T-helper 2 cell (primary cell): ENCODE measurements at places on chromosomes 3 and 15.

GRCh38 chr3:9194509-9195184 is 54.8 kb downstream of the SRGAP3 start:
- no peak for DNase-seq

DNA sequence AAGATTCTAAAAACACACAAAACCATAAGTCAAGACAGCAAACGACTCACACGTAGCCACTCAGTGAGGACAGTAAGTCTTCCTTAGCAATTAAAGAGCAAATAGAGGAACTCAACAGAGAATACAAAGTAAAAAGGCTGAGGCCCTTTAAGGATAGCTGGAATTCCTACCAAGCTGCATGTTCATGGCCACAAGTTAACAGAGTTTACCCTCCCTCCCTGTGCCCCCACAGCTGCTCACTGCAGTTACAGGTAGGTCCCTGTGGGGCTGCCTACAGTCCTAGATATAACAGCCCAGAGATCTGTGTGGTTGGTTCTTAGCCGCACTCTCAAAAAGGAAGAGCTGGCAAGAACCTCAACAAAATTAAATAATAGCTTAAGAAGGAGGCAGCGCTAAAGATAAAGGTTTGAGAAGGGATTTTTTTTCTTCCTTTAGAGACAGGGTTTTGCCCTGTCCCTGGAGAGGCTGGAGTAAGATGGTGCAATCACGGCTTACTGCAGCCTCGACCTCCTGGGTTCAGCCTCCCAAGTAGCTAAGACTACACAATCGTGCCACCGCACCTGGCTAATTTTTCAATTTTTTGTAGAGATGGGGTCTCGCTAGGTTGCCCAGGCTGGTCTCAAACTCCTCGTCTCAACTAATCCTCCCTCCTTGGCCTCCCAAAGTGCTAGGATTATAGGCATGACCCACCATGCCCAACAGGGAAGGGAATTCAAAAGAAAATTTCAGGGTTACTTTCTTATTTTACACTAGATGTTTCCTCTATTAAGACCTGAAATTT is 19.3 kb downstream of the SFMBT1 start:
- DNase-seq = no peak

DNA sequence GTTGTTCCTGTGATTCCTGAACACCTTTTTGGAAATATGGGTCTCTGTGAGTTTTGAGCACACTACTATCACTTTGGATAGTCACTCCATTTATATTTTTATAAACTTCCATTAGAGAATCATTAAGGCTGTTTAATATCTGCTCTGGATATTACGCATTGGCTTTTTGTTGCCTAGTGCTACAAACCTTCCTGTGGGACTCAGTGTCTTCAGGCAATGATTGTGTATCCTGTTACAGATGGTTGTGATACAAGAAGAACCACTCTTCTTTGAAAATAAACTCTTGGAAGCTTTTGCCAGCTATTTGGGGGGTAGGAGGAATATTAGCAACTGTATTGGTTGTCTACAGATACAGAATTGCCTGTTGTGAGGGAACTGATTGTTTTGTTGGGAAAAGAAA is 15.6 kb downstream of the GCSAM start:
- DNase-seq = no peak

- DNase-seq = no peak
These were observed 23.5 kb downstream of the ANP32A start for GRCh38 chr15:68797191-68797590.

GRCh38 chr3:69665026-69665737 is 74.1 kb upstream of the MITF start:
- no peak for DNase-seq

DNA sequence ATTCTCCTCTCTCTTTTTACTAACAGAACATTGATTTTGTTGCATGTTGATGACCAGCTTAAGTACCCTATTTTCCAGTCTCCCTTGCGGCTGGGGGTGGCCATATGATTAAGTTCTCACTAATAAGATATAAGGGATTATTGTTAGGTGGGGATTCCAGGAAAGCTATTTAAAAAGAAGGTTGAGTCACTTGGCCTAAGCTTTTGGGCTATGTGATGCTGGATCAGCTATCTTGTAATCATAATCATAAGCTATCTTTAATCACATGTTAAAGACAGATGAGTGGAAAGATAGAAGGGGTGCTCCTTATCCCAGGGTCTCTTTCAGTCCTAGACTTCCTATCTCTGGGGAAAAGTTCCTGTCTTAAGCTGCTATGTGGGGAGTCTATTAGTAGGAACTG is 59.9 kb downstream of the CGNL1 start:
- DNase-seq = no peak
